Fibroblast of skin of back (primary cell): ENCODE measurements at places on chromosomes 1 and 21.

GRCh38 chr1:156816561-156817328 is at the start of gene SH2D2A:
Gene SH2D2A, minus strand, starts transcription at chr1:156816848. Its CDS starts 140 bp downstream, at chr1:156816708.
- DNase-seq: peak; percentile 18

- DNase-seq: no peak
These were observed 191.8 kb upstream of the TMEM51 start for GRCh38 chr1:14961661-14962267.

DNA sequence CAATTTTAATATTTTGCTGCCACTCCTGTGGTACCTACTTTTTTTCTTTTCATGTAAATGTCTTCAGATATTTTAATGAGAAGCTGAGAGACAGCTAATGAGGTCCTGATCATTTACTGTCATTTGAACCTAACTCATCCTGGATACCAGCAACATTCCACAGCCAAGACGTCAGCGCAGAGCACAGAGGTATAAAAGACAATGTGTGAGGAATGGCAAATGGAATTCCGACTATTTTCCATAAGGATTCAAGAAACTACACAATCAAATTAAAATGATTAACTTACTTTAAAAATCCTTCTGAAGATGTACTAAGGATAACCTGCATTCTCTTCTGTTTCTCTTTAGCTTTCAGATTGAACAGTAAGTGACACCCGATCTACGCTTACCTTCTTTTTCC is 38.8 kb downstream of the HEATR1 start:
- no peak for DNase-seq

GRCh38 chr1:156751757-156752481 is 444 bp upstream of the HDGF start:
- peak; percentile 98 for DNase-seq

GRCh38 chr21:34924771-34925419 is 124.2 kb downstream of the RUNX1 start:
- no peak for DNase-seq

- DNase-seq: no peak
These were observed 37.9 kb downstream of the CRB1 start for GRCh38 chr1:197305925-197306324.

DNA sequence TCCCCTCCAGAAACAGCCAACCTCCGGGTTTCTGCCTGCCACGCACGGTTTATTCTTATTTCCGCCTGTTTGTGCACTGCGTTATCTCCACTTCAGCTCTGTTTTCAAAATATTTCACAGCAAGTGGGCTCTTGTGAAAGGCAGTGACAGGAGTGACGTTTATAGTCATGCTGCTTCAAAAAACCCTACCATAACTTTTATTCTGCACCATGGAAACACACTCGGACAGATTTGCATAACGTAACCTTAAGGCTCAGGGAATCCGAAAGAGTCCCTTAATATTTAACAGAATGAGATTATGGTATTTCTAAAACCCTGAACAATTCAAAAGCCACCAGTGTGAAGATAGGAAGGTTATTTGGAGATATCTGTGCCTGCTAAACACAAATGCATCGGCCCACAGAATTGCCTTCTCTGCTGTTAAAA is 782 bp upstream of the SDE2 start:
- DNase-seq: peak; percentile 18

DNA sequence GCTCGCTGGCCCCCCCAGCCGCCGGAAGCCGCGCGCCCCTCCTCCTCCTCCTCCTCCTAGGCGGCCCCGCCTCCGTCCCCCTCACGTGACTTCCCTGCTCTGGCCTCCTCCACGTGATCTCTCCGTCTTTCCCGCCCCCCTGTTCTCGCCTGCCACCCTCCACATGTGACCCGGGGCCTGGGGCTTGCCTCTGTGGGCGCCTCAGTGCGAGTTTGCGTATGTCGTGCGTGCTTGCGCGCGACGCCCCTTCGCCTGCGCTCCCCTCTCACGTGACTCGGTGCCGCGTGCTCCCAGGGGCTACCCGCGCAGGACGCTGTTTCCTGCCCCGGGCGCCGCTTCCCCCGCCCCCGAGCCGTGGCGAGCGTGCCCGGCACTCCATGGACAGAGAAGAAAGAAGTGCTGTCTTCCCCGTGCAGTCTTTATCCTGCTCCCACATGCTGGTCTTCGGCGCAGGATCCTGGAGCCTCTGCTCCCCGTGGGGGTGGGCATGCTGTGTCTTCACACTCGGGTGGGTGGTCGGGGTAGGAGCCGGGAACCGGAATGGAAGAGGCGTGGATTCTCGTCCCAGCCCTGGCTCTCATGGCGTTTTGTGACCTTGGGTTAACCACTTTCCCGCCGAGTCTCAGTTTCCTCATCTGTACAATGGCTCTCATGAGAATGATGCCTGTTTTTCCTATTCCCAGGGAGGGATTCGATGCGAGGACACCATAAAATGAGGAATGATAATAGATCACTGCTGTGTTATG is 431 bp upstream of the UBE2Q1 start:
- peak; percentile 98 for DNase-seq

- DNase-seq: peak; percentile 70
These were observed 24.6 kb downstream of the IER5 start for GRCh38 chr1:181113059-181113641.

GRCh38 chr1:231310391-231310934 is 27.2 kb downstream of the EXOC8 start:
- no peak for DNase-seq

DNA sequence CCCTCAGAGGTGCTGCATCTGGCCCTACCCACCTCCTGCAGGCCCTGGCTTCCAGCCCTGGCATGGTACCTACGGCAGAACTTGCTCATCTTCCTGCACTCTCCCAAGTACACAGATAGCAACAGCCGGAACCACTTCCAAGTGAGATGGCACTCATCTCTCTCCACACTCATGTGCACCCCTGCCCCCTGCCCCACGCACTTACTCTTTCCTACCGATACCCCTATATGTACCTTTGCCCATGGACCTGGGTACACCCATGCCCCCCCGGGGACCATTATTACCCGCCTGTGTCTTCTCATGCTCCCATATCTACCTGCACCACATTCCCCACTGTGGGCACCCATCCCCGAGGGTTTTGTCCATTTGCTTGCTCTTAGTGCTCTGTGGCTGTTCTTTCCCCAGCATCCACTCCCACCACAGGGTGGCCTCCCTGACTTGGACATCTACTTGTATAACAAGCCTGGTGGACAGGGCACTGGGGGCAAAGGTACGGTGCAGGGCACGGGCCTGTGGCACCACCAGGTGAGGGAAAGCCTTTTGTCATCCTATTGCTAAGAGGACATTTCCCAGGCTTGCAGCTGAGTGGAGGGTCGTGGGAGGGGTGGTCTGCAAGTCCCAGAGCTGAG is 14.7 kb downstream of the HYI start:
- DNase-seq: no peak

DNA sequence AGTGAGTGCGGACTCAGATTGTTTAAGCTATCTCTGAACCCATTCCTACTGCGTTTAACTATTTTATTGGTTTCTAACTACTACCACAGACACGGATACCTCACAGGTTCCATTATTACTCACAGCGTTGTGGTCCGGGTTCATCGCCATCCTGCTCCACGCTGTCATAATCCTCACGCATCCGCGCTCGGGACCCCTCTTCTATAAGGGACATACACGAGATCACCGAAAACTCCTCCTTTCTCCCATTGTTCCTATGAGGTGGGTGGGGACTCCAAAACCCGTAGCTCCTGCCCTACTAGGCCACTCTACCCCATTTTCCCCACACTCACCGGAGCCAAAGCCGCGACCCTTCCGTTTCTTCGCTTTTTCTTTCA is 610 bp downstream of the RBM8A start:
- peak; percentile 6 for DNase-seq

- DNase-seq: no peak
These were observed 1.8 kb downstream of the LRRC3 start for GRCh38 chr21:44456915-44457736.

- DNase-seq: no peak
These were observed 51.7 kb upstream of the SCMH1 start for GRCh38 chr1:41293779-41294178.

GRCh38 chr1:165129568-165130164 is 226.8 kb downstream of the LMX1A start:
- DNase-seq: peak; percentile 35

DNA sequence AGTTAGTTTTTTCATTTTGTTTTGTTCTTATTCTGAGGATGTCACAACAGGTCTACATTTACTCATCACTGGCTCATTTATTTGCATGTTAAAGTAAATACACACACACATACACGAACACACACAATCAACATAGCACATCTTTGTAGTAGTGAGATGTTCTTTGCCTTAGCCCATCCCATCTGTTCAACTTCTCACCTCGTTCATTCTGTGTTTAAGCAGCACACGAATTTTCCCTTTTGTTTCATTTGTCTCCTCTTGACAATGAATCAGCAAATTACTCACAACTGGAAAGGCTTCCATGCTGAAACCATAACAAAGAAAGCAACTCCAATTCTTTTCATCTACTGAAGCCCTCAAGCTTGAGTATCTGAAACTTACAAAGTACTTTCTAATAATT is 133.3 kb upstream of the CHRM3 start:
- no peak for DNase-seq

DNA sequence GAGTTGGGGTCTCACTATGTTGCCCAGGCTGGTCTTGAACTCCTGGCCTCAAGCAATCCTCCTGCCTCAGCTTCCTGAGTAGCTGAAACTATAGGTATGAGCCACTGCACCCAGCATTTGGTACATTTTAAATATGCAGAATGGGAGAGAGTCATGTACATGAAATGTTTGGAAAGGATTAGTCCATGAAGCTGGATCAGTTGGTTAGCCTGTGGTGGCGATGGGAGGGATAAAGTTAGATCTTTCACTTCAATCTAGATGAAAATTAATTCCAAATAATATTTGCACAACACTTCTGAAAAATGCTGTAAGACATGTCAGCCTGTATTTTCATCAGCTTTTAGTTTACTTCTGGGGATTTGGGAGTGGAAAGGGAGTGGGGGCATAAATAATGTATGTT is 188.9 kb downstream of the HUNK start:
- no peak for DNase-seq

DNA sequence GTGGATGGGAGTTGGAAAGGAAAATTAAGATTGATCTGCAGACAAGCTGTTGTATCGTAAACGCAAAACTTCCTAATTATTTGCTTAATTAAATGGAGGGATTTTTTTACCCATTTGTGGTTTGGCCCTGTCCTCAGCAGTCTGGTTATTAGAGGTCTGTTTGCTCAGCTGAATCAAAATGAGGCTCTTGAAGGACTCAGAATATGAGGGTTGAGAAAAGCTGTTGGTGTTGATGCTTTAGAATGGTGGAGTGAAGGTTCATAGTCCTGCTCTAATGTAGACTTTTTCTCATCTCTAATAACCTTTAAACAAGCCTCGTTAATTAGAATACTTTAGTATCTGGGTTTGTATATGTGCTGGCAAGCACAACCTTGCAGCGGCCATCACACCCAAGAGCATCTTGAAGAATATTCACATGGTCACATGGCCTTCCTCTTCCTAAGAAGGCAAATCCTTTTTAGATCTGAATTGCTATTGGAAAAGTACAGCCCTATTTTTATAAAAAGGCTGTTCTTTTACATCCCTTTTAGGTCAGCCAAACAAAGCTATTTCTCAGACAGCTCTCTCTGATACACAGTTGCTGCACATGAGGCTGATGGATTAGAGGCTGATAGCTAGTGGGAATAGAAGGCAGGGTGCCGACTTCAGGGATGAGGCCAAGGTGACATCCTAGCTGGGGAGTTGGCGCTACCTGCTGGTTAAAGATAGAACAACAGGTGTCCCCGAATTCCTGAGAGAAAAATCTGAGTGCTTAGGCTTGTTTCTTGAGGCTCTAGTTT is 53.8 kb downstream of the MACF1 start:
- DNase-seq: peak; percentile 66

DNA sequence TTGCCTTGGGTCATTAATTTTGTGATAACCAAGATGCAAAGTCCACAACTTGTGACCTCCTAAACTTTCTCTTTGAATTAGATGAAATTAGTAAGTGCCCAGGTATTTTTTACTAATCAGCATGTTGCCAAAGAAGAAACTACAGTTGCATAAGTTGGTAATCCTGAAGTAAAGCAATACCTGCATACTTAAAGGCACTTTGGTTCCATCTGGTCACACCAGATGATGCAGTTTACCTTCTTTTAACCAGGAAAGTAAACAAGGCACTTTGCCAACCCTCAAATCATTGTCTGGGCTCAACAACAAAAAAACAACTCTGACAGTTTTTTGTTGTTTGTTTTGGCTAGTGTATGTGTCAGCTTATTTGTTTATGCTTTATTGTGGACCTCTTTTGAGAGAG is 55.5 kb upstream of the DYNLT5 start:
- DNase-seq: no peak

DNA sequence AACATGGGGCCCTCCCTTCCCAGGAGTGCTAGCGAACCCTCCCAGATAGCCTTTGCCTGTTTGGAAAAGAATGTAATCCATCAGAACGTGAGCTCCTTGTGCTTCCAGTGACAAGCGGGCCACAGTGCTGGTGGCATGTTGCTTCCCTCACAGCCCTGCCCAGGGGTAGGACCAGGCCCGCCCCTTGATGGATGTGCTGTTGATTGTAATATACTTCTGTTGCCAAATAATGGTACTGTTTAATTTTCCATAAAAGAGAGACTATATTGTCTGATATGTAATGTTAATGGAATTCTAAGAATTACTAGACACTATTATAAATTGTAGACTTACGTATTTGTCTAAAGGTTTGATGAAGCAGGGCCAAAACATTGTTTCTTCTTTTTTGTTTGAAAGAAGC is 16.4 kb downstream of the ATP5PO start:
- DNase-seq: peak; percentile 22

DNA sequence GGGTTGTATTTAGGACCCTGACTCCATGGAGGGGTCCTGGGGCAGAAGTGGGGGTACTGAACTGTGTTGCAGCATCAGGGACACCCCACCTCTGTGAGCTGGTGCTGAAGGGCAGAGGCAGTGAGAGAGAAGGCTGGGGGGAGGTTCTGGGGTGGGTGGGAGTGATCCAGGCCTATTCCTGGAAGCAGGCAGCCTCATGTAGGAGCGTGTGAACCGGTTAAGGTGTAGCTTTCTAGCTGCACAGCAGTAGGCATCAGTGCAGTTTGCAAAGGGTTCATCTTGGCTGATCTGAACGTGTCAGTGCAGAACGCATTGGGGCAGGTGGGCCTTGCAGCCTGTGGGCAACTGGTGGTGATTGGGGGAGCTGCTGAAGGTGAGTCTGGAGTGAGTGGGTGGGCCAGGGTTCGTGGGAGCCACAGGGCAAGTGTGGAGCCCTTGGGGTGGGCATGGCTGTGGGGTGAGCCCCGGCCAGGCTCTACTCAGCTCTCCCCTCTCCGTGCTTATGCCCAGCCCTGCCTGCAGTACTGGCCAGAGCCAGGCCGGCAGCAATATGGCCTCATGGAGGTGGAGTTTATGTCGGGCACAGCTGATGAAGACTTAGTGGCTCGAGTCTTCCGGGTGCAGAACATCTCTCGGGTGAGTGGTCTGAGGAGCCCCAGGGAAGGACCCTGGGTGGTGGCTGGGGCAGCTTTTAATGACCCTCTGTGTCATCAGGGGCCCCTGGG is 86.7 kb downstream of the PTPRU start:
- DNase-seq: no peak

- no peak for DNase-seq
These were observed 85.2 kb upstream of the VAV3 start for GRCh38 chr1:108050158-108050557.

GRCh38 chr1:81449786-81450185 is 350.9 kb upstream of the ADGRL2 start:
- DNase-seq: peak; percentile 22
